Mammary epithelial cell (primary cell): ENCODE measurements at places on chromosomes 5 and 9.

DNA sequence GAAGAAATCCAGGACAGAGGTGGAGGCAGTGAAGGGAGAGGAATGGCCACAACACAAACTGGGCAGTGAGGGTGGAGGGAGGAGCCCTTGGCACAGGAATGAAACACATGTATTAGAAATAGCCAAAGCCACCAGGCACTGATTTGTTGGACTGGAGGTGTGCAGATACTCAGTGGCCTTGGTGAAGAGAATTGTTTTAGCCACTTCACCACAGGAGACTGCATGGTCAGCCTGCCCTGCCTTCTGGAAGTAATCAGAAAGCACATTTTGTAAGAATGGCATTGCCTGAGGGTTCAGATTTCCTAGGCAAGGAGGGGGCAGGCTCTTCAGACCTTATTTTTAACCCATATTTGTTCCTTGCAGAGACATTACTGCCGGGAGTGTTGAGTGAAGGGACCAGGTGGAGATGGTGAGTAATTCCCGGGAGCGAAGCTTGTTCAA, 2.2 kb downstream of the SGCD start:
- no peak for DNase-seq

DNA sequence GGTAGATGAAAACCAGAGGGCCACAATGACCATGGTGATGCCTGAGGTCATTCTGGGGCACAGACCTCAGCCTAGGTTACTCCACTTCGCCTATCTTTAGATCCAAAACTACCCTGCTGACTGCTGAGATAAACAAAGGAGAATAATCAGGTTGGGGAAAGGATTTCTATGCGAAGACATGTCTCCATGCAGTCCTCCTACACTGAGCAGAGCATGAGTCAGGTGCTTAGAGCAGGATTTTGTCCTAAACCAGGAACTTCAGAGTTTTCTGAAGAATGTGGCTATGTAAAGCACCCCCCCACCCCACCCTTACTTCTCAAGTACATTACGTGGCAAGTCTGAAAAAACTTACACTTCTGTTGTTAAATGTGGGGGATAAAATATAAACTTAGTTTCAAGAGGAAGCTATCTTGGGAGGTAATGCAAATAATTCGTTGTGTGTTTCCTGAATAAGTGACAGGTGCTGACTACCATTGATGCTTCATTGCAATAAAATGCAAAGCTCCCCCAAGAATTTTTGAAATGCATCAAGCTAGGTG, 19.4 kb downstream of the PDCD1LG2 start:
- no peak for DNase-seq

GRCh38 chr5:54360925-54361662, 50.7 kb upstream of the ARL15 start:
- no peak for DNase-seq

DNA sequence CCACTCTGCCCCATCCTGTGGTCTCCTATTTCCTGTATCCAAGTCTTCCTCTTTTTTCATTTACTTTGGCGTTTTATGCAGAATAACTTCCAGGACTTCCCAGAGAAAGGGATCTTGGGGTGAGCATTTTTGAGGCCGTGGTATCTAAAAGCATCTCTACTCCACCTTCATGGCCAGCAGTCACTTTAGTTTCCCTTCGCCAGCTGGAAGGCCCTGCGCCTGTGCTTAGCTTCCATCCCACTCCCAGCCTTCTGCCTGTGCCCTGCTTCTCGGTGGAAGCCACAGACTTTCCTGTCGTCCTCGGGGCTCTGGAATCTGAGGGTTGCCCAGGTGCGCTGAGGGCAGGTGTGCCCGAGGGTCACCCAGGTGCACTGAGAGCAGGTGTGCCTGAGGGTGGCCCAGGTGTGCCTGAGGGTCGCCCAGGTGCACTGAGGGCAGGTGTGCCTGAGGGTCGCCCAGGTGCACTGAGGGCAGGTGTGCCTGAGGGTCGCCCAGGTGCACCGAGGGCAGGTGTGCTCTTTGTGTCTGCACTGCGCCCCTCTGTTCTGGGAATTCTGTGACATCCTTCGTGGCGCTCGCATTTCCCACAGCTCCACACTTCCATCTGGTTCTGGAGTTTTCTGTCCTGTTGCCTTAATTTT, 32.4 kb upstream of the LRRC14B start:
- no peak for DNase-seq

GRCh38 chr5:56140073-56140472, 93.1 kb downstream of the ANKRD55 start:
- no peak for DNase-seq

DNA sequence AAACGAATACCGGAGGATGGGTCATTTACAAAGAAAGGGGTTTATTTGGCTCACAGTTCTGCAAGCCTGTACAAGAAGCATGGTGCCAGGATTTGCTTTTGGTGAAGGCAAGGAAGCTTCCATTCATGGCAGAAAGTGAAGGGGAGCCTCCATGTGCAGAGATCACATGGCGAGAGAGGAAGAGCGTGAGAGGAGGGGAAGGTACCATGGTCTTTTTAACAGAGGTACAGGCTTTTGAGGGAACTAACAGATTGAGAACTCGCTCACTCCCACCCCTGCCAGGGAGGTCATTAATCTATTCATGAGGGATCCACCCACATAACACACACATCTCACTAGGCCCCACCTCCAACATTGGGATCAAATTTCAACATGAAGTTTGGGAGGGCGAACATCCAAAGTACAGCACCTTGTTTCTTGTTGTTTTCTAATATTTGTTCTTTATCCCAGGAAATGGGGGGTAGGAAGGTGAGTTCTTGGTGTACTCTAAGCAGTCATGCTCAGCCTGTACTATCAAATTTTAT, 18.5 kb downstream of the TMC1 start:
- peak; percentile 51 for DNase-seq
